ENCODE measurements at places on chromosomes 5 and 9.

- no peak for DNase-seq
Observed at GRCh38 chr5:173745123-173745522, 128.7 kb upstream of the BOD1 start.

- no peak for DNase-seq
Observed at GRCh38 chr5:173296737-173297676, 31.2 kb downstream of the STC2 start.

DNA sequence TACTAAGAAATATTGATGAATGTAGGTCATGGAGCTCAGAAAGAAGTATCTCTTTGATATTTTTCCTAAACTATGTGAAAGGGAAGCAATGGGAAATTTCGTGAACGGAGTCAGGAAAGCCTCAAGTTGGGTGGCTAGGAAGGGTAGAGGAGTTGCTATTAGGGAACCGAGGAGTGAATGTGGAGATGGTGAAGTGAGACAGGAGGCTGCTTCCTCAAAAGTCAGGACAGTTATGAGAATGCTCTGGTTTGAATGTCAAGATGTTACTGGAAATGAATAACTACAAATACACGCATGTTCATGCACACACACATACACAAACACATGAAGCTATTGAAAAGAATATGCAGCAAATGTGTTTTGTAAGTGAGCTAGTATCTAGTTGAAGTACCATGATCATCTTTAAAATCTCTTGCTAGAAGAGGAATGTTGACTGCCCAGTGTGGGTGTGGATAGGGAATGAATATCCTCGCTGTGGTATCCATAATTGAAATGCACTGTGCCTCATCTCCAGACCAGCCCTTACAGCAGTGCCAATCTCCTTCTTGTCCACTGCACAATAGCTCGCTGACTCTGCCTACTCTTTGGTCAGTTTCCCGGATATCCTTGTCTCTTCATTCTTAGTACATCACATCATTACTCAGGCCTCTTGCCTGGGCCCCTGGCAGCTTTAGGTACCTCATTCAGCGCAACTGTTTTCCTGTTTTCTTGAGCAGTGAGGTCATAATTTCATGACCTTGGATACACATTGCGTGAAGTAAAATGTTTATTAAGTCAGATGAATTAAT, 21.9 kb upstream of the PDCD1LG2 start:
- no peak for DNase-seq

DNA sequence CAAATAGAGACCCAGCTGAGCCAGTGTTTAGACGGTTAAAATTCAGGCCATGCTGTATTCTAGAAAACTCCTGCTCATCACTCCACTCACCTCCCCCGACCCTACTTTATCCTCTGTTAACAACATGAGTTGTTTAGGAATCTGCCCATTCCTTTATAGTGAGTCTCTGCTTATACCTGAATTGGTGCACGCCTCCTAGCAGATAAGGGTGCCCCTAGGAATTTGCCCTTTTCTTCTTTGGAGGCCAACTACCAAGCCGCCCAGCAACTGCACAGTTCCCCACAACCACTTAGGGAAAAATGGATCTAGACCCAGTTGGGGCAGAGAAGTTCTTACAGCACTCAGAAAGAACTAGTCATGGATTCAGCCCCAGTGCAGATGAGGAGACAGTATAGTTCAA, 102.3 kb downstream of the MAMDC2 start:
- no peak for DNase-seq

- no peak for DNase-seq
Observed at GRCh38 chr5:59792983-59793585, 100.4 kb downstream of the PDE4D start.

- no peak for DNase-seq
Observed at GRCh38 chr5:150238646-150239045, 48.8 kb downstream of the SLC6A7 start.

- DNase-seq: no peak
Observed at GRCh38 chr9:77903666-77904285, 127.8 kb downstream of the GNAQ start.

- DNase-seq: no peak
Observed at GRCh38 chr9:26758655-26759054, 133.9 kb downstream of the CAAP1 start.

DNA sequence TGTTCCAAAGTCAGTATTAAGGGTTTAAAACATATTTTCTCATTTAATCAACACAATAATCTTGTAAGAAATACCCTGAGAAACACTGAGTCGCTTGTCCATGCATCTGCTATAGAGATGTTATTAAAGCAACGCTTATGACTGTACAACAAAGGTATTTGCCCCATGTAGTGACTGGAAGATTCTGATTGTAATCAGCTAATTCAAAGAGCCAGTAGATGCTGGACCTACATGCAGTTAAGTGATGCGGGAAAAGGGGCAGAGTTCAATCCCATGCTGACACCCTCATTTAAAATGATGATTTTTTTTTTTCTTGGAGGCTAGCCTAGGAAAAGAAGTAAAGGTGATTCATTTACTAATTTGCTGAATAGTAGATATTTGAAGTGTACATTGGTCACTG, 149.3 kb upstream of the MTAP start:
- no peak for DNase-seq

GRCh38 chr9:6708732-6709131, 49.0 kb upstream of the KDM4C start:
- DNase-seq: no peak

DNA sequence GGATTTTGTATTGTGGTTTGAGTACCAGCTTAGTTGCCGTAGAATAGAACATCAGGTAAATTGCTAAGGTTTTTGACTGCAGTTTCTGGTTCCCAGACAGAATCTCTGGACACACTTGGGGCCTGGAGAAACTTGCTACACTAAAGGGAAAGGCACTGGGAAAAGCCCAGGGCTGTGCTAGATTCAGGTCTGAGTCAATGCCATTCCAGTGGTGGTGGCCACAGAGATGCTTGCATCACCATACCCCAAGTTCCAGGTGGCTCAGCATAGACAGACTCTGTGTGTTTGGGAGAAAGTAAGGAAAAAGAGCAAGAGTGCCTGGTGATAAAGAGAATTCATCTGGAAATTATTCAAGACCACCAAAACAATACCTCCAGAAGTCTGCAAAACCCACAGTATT, 120.6 kb downstream of the HMHB1 start:
- DNase-seq: no peak

DNA sequence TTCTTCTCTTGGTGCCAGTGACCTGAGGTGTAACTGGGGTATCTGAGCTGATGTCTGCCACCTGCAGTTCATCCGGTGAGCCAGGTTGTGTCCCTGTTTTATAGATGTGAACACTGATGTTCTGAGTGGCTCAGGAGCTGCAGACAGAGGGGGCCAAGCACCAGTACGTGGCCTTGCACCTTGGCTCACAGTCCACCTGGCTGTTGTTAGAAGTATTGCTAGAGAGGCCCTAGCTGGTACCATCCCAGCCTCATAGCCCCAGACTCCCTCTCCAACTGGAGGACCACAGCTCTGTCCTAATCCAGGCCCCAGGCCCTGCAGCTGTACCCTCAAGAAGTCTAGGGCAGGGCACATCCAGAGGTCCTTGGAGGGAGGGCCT, 16.2 kb downstream of the PHF2 start:
- no peak for DNase-seq

- DNase-seq: no peak
Observed at GRCh38 chr5:133141746-133142145, 89.9 kb downstream of the HSPA4 start.

- no peak for DNase-seq
Observed at GRCh38 chr5:135009736-135010501, 24.1 kb downstream of the PITX1 start.

GRCh38 chr9:10274175-10274574, 338.6 kb downstream of the PTPRD start:
- DNase-seq: no peak

- DNase-seq: no peak
Observed at GRCh38 chr5:31221001-31221400, 27.5 kb downstream of the CDH6 start.

DNA sequence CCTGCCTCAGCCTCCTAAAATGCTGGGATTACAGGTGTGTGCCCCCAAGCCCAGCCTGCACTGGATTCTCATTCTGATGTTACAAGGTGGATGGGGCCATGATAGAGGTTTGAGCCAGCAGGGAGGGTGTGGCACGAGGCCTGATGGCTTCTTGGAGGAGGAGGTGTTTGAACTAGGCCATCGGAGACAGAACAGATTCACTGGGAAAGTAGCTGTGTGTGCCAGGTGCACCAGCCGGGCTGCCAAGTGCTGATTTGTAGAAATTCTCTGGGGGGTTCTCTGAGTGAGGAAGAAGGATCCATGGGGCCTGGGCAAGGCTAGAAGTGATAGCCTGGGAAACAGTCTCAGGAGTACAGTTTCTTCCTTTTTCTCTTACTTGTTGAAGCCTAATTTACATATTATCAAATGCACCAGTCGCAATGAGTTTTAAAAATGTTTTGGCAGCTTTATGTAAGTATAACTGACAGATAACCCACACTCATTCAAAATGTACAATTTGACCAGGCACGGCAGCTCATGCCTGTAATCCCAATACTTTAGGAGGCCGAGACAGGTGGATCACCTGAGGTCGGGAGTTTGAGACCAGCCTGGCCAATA, 31.1 kb upstream of the STXBP1 start:
- no peak for DNase-seq

- no peak for DNase-seq
Observed at GRCh38 chr5:102627315-102627714, 127.8 kb upstream of the PAM start.

All from CD4-positive, alpha-beta T cell (primary cell).